Ovary (tissue), 10 donors: ENCODE measurements at places on chromosomes 3 and 15. TPM values are rescaled to one million over a fixed set of nuclear protein-coding genes. Genes with fewer than 3 reads are reported as not detected.

DNA sequence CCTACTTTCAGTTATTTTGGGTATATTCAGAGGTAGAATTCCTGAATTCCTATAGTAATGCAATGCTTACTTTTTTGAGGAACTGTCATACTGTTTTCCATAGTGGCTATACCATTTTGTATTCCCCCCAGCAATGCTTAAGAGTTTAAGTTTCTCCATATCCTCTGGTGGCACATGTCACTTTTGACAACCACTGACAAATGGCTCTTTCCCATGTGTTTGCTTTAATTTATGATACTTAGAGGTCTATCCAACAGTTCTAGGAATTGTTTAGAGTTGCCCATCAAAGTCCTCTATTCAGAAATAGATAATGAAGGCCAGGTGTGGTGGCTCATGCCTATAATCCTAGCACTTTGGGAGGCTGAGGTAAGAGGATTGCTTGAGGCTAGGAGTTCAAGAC lies 128.9 kb upstream of the CFAP20DC start:
- no peaks in the 10 kb centered on the region for H3K36me3 ChIP-seq
- H3K27ac ChIP-seq, result no peak overlapping the region
- no peak overlapping the region for H3K4me3 ChIP-seq
- no peak for DNase-seq
- no peaks in the 10 kb centered on the region for H3K27me3 ChIP-seq

Gene CCDC54
- total RNA-seq, result not detected

Gene PRSS50
- total RNA-seq, result 0.12 TPM

Gene NME9
- 0.48 TPM for total RNA-seq

- H3K27ac ChIP-seq, result no peak overlapping the region
- peaks cover 2% of the 10 kb centered on the region for H3K27me3 ChIP-seq
- H3K36me3 ChIP-seq, result no peaks in the 10 kb centered on the region
- H3K4me3 ChIP-seq, result no peak overlapping the region
- no peak for DNase-seq
Measured at GRCh38 chr15:50057905-50058639, 61.0 kb downstream of the ATP8B4 start.

DNA sequence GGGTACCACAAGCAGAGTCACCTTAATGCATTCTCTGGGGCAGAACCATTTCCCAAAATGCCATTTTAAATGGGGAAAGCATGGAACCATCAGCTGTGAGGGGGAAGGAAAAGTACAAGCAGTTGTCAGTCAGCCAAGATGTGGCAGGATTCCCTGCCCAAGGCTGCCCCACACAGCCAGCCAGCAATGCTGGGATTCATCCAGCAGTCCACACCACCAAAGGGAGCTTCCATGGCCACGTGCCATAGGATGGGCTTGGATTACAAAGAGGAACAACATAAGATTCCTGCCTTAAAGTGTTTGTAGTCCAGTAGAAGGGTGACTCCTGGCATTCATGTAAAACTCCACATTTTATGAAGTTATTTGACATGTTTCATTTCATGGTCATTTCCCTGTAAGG lies 233.3 kb downstream of the SHOX2 start:
- H3K27me3 ChIP-seq, result no peaks in the 10 kb centered on the region
- H3K4me1 ChIP-seq, result no peaks in the 10 kb centered on the region
- no peak overlapping the region for H3K27ac ChIP-seq
- DNase-seq, result no peak
- no peak overlapping the region for H3K4me3 ChIP-seq

- no peak for DNase-seq
- no peaks in the 10 kb centered on the region for H3K36me3 ChIP-seq
- H3K27ac ChIP-seq, result no peak overlapping the region
- H3K27me3 ChIP-seq, result no peaks in the 10 kb centered on the region
- no peaks in the 10 kb centered on the region for H3K4me1 ChIP-seq
Measured at GRCh38 chr3:182058488-182058887, 346.8 kb downstream of the SOX2 start.

DNA sequence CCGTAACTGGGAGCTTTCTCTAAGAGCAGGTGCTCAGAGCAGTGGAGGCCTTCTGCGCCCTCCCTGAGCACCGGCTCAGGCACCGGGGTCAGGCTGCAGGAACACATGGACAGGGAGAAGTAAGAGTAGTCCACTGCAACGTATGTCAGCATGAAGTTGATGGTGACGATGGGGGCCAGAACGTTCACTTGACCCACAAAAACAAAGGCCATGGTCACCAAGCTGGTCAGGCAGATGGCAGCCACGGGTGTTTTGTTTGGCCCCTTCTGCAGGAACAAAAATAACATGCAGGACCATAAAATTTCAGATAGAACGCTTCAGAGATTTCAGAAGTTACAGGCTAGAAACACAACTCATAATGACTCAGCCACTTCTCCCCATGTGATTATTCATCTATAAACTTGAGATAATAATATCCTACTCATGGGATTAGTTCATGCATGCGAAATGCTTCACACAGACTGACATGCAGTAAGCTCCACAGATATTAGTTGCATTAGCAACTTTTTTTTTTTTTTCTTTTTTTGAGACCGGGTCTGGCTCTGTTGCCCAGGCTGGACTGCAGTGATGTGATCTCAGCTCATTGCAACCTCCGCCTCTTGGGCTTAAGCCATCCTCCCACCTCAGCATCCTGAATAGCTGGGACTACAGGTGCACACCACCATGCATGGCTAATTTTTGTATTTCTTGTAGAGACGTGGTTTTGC lies 52.2 kb upstream of the HEG1 start:
- H3K27me3 ChIP-seq, result no peaks in the 10 kb centered on the region
- no peak overlapping the region for H3K27ac ChIP-seq
- H3K4me3 ChIP-seq, result no peak overlapping the region
- H3K36me3 ChIP-seq, result no peaks in the 10 kb centered on the region
- no peaks in the 10 kb centered on the region for H3K4me1 ChIP-seq

GRCh38 chr3:136109499-136109898 lies 86.6 kb downstream of the MSL2 start:
- DNase-seq, result no peak
- H3K27me3 ChIP-seq, result no peaks in the 10 kb centered on the region
- no peaks in the 10 kb centered on the region for H3K36me3 ChIP-seq
- no peaks in the 10 kb centered on the region for H3K4me1 ChIP-seq

DNA sequence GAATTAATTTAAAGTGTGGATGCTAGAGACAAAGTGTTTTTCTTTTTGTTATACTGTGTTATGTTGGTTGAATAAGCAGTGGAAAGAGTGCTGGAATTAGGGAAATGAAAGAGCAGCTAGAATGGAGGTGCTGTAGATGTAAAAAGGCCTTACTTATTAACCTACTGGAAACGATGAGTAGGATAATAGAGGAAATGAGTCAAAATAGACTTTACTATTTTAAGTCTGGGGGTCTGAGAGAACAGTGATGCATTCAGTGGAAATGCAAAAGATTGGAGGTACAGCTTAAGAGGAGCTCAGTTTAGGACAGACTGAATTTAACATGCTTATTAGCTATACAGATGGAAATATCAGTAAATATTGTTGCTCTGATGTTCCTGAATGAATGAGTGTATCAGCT lies 674.0 kb downstream of the OTOL1 start:
- no peaks in the 10 kb centered on the region for H3K4me1 ChIP-seq
- no peaks in the 10 kb centered on the region for H3K27me3 ChIP-seq
- DNase-seq, result no peak
- no peaks in the 10 kb centered on the region for H3K36me3 ChIP-seq
- H3K27ac ChIP-seq, result no peak overlapping the region

- H3K27me3 ChIP-seq, result no peaks in the 10 kb centered on the region
- no peaks in the 10 kb centered on the region for H3K4me1 ChIP-seq
- no peak overlapping the region for H3K27ac ChIP-seq
- no peak overlapping the region for H3K4me3 ChIP-seq
- no peaks in the 10 kb centered on the region for H3K36me3 ChIP-seq
- no peak for DNase-seq
Measured at GRCh38 chr3:173287361-173287760, 110.2 kb upstream of the NLGN1 start.

Gene TIMP4
- 3.8 TPM for total RNA-seq

Gene TMC3
- total RNA-seq, result not detected

Gene SLC9C1
- total RNA-seq, result not detected

Gene MUSTN1
- total RNA-seq, result 9.8 TPM

Gene SSUH2
- total RNA-seq, result 0.45 TPM

DNA sequence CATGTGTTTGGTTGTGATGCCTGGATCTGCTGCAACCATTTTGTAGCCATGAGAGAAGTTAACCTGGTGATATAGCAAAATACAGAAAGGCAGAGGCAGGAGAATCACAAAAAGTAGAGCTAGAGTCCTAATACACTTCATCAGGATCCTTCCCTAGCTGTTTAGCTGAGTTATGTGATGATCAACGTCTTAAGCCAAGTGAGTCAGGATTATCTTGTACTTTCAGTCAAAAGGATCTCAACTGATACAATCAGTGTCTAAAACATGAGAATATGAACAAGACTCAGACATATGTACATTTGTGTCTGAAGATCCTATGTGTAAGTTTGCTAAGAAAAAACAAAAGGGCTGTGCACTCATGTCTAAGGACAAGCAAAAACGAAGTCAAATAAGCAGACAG lies 236.9 kb downstream of the NTRK3 start:
- H3K27me3 ChIP-seq, result no peaks in the 10 kb centered on the region
- H3K36me3 ChIP-seq, result no peaks in the 10 kb centered on the region
- DNase-seq, result no peak

DNA sequence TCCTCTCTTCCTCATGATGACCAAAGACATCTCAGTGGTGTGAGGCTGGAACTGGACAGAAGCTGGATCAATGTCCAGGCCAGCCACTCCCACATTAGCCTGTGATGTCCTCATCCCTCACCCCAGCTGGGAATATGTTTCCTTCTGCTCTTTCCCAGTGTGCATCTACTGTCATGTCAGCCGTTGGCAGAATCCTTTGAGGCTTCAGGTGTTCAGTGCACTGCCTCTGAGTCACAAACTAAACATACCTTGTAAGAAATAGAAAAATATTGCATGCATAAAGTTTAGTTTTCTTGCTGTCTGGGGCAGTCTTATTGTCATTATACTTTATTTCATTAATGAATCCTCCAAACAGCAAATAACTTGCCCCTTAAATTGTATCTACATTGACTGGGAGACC lies 161.6 kb upstream of the RASGRP1 start:
- H3K27ac ChIP-seq, result no peak overlapping the region
- H3K4me1 ChIP-seq, result no peaks in the 10 kb centered on the region
- H3K4me3 ChIP-seq, result no peak overlapping the region
- H3K36me3 ChIP-seq, result no peaks in the 10 kb centered on the region
- no peak for DNase-seq
- H3K27me3 ChIP-seq, result no peaks in the 10 kb centered on the region

GRCh38 chr15:79341396-79341795 lies 30.5 kb downstream of the TMED3 start:
- no peak overlapping the region for H3K4me3 ChIP-seq
- no peak for DNase-seq
- no peaks in the 10 kb centered on the region for H3K4me1 ChIP-seq

DNA sequence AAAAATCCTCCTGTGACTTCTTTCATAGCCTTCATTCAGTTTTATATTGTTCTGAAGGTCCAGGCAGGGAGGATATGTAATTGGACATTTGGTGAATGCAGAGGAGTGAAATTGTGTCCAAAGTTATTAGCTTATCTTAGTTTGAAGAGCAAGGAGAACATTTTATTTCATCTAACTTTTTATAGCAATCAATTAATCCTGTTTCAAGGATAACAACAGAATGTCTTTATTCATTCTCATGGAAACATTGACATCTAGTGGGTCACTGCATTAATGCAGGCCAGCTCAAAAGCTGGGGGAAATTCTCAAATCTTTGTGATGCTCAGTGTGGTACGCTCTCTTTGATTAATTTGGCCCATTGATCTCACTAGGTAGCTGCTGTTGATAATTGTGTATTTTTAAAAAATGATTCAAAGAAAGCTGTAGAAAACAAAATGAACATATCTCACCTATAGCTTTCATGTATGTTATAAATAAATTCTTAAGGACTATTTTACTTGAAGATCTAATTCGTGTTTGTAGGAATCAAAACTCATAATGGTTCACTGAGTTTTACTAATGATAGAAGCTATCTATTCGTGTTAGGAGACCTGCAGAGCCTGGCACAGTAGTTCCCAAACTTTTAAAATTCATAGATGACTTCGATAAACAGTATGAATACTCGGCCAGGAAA lies 150.8 kb upstream of the KCNMB2 start:
- no peaks in the 10 kb centered on the region for H3K27me3 ChIP-seq
- peaks cover 2% of the 10 kb centered on the region for H3K4me1 ChIP-seq
- H3K27ac ChIP-seq, result no peak overlapping the region
- H3K4me3 ChIP-seq, result no peak overlapping the region

DNA sequence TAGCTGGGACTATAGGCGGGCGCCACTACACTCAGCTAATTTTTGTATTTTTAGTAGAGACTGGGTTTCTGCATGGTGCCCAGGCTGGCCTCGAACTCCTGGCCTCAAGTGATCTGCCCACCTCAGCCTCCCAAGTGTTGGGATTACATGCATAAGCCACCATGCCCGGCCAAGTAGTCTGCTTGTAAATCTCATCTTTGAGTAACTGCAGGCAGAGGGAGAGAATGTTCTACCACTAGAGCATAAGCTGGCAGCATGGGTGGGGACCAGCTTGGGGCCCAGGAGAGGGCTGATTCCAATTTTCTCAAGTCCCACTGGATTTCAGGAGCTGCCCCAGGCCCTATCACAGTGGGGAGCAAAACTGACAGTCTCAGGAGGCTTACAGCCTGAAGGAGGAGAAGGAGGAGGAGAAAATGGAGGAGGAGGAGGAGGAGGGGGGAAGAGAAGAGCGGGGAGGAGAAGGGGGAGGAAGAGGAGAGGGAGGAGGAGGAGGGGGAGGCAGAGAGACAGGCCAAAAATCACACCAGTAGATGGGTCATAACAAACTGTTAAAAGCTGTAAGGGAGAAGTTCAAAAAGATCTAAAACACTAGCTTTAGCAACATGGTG lies 229.1 kb upstream of the IGF1R start:
- H3K27ac ChIP-seq, result no peak overlapping the region
- DNase-seq, result no peak
- no peaks in the 10 kb centered on the region for H3K36me3 ChIP-seq
- no peaks in the 10 kb centered on the region for H3K27me3 ChIP-seq
- H3K4me1 ChIP-seq, result peaks cover 3% of the 10 kb centered on the region

DNA sequence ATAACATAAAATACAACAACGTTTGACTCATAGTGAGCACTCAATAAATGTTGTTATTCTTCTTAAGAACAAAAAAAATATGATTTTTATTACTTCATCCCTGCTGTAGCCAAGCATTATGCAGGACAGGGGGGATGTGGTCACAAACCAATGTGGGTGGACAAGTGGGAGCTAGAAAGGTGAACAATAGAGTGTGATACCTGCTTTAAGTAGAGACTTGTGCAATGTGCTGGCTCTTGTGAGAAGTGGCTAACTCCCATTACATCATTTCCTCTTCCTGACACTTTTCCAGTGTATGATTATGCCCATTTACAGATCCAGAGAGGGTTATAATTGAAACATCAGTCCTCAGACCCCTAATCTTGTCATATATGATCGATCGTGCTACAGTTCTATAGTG lies 193.6 kb downstream of the UBE2E2 start:
- no peaks in the 10 kb centered on the region for H3K4me1 ChIP-seq
- H3K4me3 ChIP-seq, result no peak overlapping the region
- no peaks in the 10 kb centered on the region for H3K27me3 ChIP-seq
- DNase-seq, result no peak
- no peak overlapping the region for H3K27ac ChIP-seq

GRCh38 chr3:100893590-100893989 lies 99.6 kb downstream of the ABI3BP start:
- no peaks in the 10 kb centered on the region for H3K36me3 ChIP-seq
- H3K4me3 ChIP-seq, result no peak overlapping the region
- H3K27me3 ChIP-seq, result no peaks in the 10 kb centered on the region
- no peak overlapping the region for H3K27ac ChIP-seq

- no peaks in the 10 kb centered on the region for H3K27me3 ChIP-seq
- H3K36me3 ChIP-seq, result no peaks in the 10 kb centered on the region
- no peak overlapping the region for H3K27ac ChIP-seq
- H3K4me3 ChIP-seq, result no peak overlapping the region
Measured at GRCh38 chr15:71042356-71042922, 72.8 kb upstream of the THSD4 start.

Gene CELF6
- total RNA-seq, result 5.0 TPM
